ENCODE measurements at places on chromosomes 2 and 18. TPM values are rescaled to one million over a fixed set of nuclear protein-coding genes. Genes with fewer than 3 reads are reported as not detected.

The TEKT4 gene
- not detected for total RNA-seq

The ALKAL2 gene
- not detected for total RNA-seq

The RAB6C gene
- not detected for total RNA-seq

The PLA2R1 gene
- not detected for total RNA-seq

The HMSD gene
- total RNA-seq, result not detected
